ENCODE measurements at places on chromosomes 7 and 10.

- no peak for DNase-seq
These were observed 163.3 kb upstream of the AKR1E2 start for GRCh38 chr10:4662576-4663161.

GRCh38 chr10:95277201-95277570, 13.6 kb downstream of the PDLIM1 start:
- DNase-seq = no peak

GRCh38 chr7:106239406-106239805, 45.4 kb downstream of the NAMPT start:
- DNase-seq = no peak

GRCh38 chr10:79293841-79294581, 53.3 kb upstream of the PPIF start:
- no peak for DNase-seq

GRCh38 chr7:24732646-24733413, 24.4 kb downstream of the GSDME start:
- DNase-seq = no peak

DNA sequence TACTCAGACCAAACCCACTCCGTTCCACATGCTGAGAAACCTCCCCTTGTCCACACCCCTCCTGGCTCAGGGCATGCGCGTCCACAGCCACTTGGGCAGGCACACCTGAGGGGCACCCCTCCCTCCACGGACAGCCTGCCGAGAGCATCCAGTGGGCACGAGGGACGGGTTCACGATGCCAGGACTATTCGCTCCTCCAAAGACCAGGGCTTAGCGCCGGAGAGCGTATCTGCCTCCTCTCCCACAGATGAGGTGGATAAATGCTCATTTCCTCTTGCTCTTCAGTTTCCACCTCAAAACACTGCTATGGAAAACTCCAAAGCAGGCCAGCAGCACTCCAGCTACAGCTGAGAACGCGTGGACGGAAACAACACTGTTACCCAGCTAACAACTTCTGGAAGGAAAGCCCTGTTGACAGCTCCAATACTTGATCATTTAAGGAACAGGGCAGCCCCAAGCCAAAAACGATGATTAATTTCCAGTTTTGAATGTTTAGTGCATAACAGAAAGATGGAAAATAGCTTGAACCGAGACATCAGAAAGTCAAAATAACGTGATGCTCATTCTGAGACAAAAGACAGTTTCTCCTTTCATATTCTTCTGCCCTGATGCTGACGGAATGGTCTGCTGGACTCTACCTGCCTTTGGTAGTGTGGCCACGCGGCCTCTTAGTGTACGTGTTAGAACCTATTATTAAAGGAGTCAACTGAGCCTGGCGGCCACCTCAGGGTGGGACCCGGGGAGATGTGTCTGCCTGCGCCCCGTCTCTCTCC, 204.7 kb downstream of the DNAJB6 start:
- peak; percentile 9 for DNase-seq

DNA sequence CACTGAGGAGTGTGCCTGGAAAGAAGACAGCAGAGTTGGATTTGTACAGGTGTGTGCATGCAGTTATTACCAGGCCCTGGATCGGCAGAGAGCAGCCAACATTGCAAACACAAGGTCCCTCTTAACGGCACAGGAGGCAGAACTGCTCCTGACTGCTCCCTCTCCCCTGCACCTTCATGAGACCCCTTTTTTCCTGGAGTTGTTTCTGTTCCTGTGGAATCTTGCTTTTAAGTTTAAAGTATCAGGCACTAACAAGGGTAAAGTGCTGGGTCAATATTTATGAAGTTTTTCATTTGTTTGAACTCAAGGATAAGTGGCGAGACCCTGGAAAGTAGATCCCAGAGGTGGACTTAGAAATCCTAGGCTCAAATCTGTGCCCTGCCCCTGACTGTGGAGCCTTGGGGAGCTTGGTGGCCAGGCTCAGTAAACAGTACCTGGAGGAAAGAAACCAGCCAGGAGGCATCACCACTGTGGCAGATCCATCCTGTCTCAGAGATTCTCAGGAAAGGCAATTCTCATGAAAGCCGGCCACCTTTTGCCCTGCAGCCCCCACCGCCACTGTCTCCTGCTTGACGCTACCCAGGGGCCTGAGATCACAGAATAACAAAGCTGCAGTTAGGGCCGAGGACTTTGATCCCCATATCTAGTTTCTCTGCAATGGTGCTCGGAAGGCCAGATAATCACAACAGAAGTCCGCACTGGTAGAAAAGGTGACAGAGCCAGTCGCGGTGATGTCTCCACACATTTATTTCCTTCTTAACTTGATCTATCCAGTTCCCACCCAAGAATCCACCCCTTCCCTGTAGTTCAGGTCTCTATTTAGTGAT, 36.7 kb downstream of the DDC start:
- DNase-seq = no peak

DNA sequence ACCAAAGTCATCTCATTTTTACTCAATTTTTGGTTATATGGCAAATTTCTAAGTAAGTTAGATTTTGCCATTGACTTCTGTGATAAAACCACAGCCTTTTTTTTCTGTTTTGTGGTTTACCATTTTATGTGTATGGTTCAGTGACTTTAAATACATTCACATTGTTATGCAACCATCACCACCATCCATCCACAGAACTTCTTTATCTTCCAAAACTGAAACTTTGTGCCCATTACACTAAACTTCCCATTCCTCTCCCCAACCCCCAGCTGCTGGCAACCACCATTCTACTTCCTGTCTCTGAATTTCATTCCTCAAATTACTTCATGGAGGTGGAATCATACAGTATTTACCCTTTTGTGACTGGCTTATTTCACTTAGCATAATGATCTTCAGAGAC, 280.4 kb upstream of the TCERG1L start:
- DNase-seq = no peak
